ENCODE measurements at places on chromosomes 3 and 15.

- peak; percentile 92 for DNase-seq
Measured at GRCh38 chr3:86923071-86923491, 67.9 kb downstream of the VGLL3 start.

DNA sequence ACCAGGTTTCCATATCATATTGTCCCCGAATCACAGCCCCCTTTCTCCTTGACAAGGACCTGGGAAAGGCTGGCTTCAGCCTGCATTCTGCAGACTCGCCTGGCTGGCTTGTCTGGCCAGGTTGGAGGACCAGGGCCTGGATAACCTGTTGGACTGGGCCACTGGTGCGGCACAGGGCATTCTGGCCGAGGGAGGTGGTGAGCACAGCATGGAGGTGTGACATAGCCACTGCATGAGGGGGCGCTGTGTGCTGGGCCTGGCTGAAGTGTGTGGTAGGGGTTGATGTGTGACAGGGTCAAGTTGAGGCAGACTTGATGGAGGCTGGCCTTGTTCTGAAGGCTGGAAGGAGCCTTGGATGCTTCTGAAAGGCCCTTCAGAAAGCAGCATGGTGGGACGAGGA is 2.9 kb downstream of the ESYT3 start:
- DNase-seq, result no peak

DNA sequence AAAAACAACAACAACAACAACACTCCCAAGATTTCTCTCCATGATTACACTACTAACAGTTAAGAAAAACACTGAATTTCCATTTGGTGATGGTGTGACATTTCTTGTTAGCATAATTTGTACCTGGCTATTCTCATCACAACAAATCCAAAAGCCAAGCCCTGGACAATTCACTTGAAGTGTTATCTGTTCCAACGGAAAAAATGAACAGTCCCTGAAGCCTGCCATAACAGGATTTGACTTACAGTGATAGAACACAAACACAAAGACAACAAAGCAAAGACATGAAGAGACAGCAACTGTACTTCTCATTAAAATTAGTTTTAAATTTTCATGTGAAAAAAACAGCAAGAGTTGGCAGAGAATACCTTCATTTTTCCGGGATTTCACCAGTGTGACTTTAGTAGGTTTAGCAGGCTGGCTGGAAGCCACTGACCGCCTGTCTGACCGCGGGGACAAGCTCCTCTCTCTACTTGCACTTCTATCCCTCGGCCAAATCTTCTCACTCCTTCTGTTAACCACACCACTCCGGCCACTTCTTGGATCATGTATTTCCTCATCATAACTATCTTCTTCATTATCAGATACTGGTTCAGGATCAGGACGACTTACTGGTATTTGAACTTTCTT is 56.3 kb downstream of the TJP1 start:
- DNase-seq, result peak; percentile 17

GRCh38 chr15:33064878-33065277 is 129.6 kb downstream of the FMN1 start:
- DNase-seq, result peak; percentile 77

DNA sequence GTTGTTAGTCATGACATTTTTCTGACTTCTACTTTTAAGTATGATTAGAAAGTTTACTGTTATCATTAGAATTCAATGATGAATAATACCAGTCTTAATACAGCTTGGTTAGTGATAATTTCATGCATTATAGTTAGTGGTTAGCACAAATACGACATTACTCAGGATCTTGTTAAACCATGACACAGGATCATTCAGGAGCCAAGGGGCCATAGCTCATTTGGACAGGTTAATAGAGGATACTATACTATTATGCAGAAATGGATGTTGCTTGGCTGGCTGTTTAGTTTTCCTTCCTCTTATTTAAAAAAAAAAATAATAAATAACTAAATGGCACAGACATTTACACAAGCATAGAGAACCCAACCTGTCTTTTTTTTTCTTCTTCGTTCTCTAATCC is 55.5 kb downstream of the NSUN3 start:
- DNase-seq, result no peak

GRCh38 chr3:12394569-12395271 is 89.6 kb upstream of the TSEN2 start:
- no peak for DNase-seq

DNA sequence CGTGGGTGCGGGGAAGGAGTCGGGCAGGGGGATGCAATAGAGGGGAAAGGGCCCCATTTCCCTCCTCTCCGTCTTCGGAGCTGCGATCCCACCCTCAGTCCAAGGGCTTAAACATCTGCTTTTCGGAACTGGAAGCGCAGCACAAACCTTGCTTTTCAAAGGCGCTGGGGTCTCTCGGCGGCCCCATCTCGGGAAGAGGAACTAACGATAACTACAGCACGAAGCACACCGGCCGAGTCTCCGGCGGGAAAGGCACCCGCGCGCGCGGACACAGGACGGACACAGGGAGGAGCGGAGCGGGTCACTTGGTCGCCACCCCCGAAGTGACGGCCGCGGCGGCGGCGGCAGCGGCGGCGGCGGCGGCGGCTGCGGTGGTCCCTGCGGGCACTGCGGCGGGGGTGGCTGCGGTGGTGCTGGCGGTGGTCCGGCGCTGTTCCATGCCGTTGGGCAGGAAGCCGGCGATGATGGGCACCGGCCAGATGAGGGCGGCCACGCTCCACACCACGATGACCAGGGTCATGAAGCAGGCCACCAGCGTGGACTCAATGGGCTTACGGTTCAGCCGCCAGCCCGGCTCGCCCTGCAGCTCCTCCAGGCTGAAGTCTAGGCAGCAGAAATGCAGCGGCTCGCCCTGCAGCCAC is 1.1 kb downstream of the TMEM158 start:
- peak; percentile 83 for DNase-seq

GRCh38 chr15:101310508-101310907 is 15.5 kb upstream of the SNRPA1 start:
- DNase-seq, result no peak

GRCh38 chr3:13484851-13485590 is 4.9 kb downstream of the HDAC11 start:
- peak; percentile 72 for DNase-seq

GRCh38 chr3:169661361-169662131 is 2.0 kb downstream of the MECOM start:
- DNase-seq, result peak; percentile 22

GRCh38 chr3:111662907-111663306 is 67.8 kb upstream of the ZBED2 start:
- no peak for DNase-seq

- DNase-seq, result no peak
Measured at GRCh38 chr3:135014566-135014965, 219.5 kb downstream of the EPHB1 start.

DNA sequence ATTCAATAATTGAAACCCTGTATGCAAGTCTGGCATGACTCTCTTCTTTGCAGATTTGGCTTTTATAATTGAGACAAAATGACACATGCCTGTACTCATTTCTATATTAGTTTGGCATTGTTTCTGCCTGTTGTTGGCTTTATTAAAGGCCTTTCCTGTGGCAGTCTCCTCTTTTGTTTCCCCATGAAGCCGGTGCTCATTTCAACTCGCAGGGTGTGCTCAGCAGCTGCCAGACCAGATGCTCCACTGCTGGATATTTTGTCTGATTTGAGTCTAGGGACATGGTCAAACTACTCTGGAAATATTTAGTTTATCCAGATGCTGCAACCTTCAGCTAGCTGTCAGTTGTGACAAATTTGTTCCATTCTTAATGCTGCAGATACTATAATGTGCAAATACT is 445.3 kb downstream of the NAALADL2 start:
- peak; percentile 13 for DNase-seq

GRCh38 chr3:179819379-179819778 is 166.5 kb downstream of the USP13 start:
- DNase-seq, result no peak

- DNase-seq, result no peak
Measured at GRCh38 chr3:192577271-192577670, 150.1 kb downstream of the FGF12 start.

DNA sequence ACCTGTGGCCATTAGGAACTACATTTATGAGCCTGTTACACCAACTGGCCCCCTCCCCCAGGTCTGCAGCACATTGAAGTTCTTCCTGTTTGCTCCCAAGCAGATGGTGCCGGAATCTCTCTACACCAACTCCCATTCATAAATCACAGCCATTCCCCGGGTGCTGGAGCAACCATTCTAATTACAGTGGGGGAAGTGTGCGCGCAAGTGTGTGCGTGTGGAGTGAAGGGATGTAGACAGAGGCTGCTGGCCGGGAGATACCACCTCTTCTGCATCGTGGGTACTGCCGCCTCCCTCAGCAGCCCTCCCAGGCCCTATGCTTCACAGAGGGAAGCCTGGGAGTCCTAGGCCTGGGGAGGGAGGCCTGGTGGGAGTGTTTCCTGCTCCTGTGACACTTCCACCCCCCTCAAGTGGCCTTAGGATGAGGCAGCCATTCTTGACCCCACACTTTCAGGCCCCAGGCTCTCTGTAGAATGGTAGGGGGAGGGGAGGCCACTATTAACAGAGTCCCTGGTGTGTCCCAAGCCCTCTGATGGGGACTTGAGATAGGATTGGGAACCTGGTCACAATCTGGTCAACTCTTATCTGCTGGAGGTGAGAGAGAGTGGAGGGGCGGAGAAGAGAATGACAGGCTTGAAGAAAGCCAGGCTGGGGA is 69.1 kb downstream of the MAGEF1 start:
- DNase-seq, result no peak

GRCh38 chr3:167305340-167305890 is 74.7 kb downstream of the ZBBX start:
- DNase-seq, result no peak

DNA sequence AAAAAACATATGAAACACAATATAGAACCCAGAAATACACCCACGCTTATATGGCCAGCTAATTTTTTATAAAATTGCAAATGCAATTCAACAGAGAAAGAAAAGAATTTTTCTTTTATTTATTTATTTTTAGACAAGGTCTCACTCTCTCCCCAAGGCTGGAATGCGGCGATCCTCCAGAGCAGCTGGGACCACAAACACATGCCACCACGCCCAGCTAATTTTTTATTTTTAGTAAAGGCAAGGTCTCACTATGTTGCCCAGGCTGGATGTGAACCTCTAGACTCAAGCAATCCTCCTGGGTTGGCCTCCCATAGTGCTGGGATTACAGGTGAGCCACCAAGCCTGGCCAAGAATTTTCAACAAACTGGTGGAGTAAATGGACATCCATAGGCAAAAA is 117.9 kb downstream of the SCAPER start:
- DNase-seq, result no peak

All from choroid plexus epithelial cell (primary cell).